Neural crest cell (in vitro differentiated cells): ENCODE measurements at places on chromosomes 16 and 17. TPM values are rescaled to one million over a fixed set of nuclear protein-coding genes. Genes with fewer than 3 reads are reported as not detected.

GRCh38 chr17:56593646-56594319 lies at the start of gene NOG:
TSS of gene NOG (plus strand) at chr17:56593699. CDS start at chr17:56594224, 525 bp downstream.
- no peak within 1 kb of the TSS for H3K27ac ChIP-seq
- H3K4me1 ChIP-seq, result peaks cover 22% of the 10 kb centered on the region
- peaks cover 74% of the 10 kb centered on the region for H3K27me3 ChIP-seq
- H3K4me3 ChIP-seq, result peak within 1 kb of the TSS; percentile 96

DNA sequence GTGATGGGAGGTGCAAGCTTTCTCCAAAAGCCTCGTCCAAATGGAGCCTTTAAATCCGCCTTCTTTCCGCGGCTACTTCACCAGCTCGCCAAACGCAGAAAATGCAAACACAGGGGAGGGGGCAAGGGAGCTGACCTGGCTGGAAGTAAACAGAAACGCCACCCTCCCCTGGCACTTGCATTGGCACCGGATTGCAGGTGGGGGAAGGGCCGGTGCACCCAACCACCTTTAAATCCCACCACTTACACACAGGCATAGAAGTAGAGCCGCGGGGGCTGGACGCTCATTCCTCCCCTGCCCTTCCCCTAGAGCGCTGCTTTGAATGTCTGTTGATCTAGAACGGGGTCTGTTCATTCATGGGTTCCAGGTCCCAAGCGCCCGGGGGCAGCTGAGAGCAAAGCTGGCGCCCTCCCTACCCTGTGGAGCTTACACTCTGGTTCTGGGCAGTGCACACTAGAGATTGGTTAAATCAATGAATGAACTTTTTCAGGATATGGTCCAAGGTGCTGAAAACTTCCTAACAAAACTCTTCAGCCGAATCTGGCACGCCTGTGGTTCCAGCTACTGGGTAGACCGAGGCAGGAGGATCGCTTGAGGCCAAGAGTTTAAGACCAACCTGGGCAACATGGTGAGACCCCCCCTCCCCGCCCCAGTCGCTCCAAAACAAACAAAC lies 920 bp upstream of the ZCCHC14 start:
- H3K4me1 ChIP-seq, result peaks cover 29% of the 10 kb centered on the region
- no peak for DNase-seq
- H3K27ac ChIP-seq, result peak overlapping the region; percentile 75
- peak overlapping the region; percentile 93 for H3K4me3 ChIP-seq
- H3K36me3 ChIP-seq, result no peaks in the 10 kb centered on the region

- H3K36me3 ChIP-seq, result peaks cover 11% of the 10 kb centered on the region
- no peaks in the 10 kb centered on the region for H3K27me3 ChIP-seq
These were observed 20.4 kb downstream of the COTL1 start for GRCh38 chr16:84597528-84597896.

DNA sequence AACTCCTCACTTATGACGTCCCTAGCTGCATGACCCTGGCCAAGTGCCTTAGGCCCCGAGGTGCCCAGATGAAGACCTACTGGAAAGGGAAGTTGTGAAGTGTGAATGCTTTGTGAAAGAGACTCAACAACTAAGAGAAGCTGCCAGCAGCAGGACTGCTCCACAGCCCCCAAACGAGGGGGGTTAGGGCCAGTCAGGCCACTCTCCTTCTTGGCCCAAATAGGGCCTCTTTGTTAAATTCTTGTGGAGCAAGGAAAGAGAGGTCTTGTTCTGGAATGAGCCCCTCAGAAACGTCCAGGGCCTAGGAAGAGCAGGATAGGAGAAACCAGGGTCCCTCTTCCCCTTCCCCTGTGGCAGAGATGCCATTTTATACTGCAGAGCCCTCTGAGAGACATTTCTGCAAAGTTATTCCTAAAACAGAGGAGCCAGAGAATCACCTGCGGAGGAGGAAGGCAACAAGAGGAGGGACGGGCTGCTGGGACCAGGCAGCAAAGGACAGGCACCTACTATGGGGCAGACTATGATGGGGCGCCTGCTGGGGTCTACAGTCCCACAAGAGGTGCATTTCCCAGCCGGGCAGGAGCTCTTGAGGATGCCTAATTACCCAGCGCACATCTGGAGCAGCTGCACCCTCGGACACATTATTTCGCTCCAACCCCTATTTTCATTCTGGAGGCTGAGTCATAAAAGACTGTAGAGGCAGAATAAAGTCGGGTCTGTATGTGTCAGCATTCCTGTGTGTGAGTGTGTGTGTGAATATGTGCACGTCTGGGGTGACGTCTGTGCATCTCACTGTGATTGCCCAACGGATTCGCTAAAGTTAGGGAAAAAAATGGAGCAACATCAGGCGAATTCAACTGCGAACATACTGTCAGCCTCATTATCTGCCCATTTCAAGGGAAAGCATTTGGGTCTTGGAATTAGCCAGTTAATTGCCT lies 11.4 kb upstream of the HOXB9 start:
- H3K4me3 ChIP-seq, result peak overlapping the region; percentile 54
- H3K36me3 ChIP-seq, result no peaks in the 10 kb centered on the region
- H3K4me1 ChIP-seq, result peaks cover 8% of the 10 kb centered on the region

DNA sequence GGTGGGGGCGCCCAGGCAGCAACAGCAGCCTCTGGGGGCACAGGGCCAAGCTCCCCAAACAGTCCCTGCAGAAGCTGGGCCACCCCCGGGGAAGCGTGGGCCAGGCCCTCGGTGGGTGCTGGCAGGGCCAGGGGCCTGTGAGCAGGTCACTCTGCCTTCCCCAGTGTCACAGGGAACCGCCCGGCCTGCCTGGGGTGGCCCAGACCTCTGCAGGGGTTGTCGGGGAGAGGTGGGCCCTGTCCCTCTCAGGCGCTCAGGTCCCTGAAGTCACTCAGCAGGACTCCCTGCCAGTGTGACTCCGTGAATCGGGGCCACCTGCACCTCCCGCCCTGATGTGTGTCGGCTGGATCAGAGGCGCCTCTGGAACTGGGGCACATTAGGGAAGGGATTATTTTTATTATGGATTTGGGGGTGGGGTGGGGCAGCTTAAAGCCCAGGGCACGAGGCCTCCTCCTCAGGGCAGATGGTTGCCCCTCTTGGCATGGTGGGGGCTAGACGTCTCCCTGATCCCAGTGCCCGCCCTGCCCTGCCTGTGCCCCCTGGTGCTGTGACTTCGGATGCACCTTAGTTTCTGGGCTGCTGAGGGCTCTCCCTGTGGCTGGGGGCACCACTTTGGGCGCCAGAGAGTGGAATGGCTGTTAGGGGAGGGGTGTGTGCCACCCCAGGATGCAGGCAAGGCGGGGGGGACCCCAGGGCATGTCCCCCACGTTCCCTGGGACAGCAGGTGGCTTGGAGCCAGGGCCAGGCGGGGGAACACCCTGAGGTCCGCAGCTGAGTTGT lies 1.2 kb upstream of the GNG13 start:
- peaks cover 2% of the 10 kb centered on the region for H3K36me3 ChIP-seq
- H3K27ac ChIP-seq, result no peak overlapping the region
- H3K4me1 ChIP-seq, result no peaks in the 10 kb centered on the region
- peaks cover 68% of the 10 kb centered on the region for H3K27me3 ChIP-seq
- no peak for DNase-seq

- H3K27me3 ChIP-seq, result peaks cover 40% of the 10 kb centered on the region
- no peak overlapping the region for H3K27ac ChIP-seq
- peaks cover 9% of the 10 kb centered on the region for H3K4me1 ChIP-seq
These were observed 1.1 kb downstream of the SYT17 start for GRCh38 chr16:19169082-19169639.

GRCh38 chr17:5254903-5255521 lies 20.4 kb upstream of the SCIMP start:
- no peak overlapping the region for H3K27ac ChIP-seq
- H3K4me3 ChIP-seq, result no peak overlapping the region
- peaks cover 5% of the 10 kb centered on the region for H3K4me1 ChIP-seq
- H3K27me3 ChIP-seq, result no peaks in the 10 kb centered on the region

DNA sequence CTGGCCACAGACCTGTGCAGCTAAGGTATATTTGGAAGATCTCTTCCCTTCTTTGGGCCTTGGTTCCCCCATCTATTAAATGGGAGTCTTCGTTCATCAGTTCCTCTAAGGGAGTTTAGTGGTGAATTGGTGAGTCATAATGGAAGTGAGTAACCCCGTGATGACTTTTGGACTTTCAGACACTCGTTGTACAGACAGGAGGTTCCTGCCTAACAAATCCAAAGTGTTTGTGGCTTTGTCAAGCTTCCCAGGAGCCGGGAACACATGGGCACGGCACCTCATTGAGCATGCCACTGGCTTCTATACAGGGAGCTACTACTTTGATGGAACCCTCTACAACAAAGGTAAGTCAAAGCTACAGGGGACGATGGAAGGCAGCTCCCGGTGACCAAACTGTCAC lies 40.4 kb downstream of the WSCD1 start:
- H3K36me3 ChIP-seq, result peaks cover 45% of the 10 kb centered on the region
- DNase-seq, result no peak
- H3K27ac ChIP-seq, result no peak overlapping the region
- no peaks in the 10 kb centered on the region for H3K27me3 ChIP-seq

DNA sequence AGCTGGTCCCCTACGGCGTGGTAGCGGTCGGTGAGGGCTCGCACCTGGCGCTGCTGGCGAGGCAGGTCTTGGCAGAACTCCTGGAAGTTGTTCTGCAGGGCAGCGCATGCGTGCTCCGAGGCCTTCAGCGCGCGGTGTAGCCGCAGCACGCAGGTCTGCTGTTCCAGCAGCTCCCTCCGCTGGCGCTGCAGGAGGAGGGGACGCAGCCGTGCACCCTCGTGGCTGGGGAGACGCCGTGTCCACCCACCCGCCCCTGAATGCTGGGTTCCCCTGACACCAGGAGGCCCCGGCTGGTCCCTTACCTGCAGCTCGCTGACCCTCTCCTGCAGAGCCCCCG lies 12.2 kb downstream of the EVPL start:
- DNase-seq, result no peak
- H3K4me3 ChIP-seq, result no peak overlapping the region
- H3K27me3 ChIP-seq, result no peaks in the 10 kb centered on the region
- no peaks in the 10 kb centered on the region for H3K36me3 ChIP-seq
- peaks cover 3% of the 10 kb centered on the region for H3K4me1 ChIP-seq

DNA sequence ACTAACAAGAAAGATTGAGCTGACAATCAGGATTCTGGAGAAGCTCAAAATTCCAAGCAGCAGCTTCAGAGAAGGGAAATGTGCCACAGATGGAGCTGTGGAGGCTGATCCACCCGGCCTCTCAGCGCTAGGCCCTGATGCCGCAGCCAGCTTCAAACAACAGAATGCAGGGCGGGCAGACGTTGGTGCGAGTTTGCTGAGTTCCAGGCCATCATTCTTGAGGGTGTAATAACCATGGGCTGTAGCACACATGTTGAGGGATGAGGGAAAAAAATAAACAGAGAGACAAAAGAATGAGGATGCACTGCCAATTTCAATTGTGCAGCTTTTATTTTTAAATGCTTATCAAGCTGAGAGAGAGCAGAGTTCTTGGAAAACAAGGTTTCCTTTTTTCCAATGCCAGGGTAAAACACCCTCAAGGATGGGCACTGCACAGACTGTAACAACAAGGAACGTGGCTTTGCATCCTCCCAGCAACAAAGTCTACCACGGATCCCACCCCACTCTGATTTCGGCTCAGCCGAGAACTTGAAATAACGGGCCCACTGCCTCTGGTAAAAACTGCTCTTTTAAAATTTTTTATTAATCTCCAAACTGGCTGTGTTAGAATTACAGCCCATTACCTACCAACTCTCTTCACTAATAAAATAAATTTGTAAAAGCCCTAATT lies 90.2 kb downstream of the SMG6 start:
- DNase-seq, result no peak
- peaks cover 26% of the 10 kb centered on the region for H3K4me1 ChIP-seq
- H3K27ac ChIP-seq, result peak overlapping the region; percentile 4
- peaks cover under 1% of the 10 kb centered on the region for H3K36me3 ChIP-seq
- no peaks in the 10 kb centered on the region for H3K27me3 ChIP-seq

- peak overlapping the region; percentile 14 for H3K4me3 ChIP-seq
- H3K27ac ChIP-seq, result no peak overlapping the region
- no peaks in the 10 kb centered on the region for H3K27me3 ChIP-seq
- peaks cover 9% of the 10 kb centered on the region for H3K4me1 ChIP-seq
These were observed 5.9 kb downstream of the POLR2C start for GRCh38 chr16:57468346-57468745.

SYNGR3 gene
- total RNA-seq, result 2.1 and 2.2 TPM in 2 replicates

TBC1D28 gene
- 0.26 TPM in 1 of 2 replicates, not detected in the other for total RNA-seq

PPY gene
- total RNA-seq, result not detected in 2 replicates

MYCBPAP gene
- total RNA-seq, result 1.2 and 1.7 TPM in 2 replicates

MEIOC gene
- 0.70 and 1.3 TPM in 2 replicates for total RNA-seq

HSPB9 gene
- 0.16 and 0.40 TPM in 2 replicates for total RNA-seq
